NCI-H2227 treated with DMSO at 0.1 percent for 48 hours (cell line): ENCODE measurements at places on chromosomes 3 and 15.
A peak's percentile ranks its signal among the peaks of the same experiment; 100 is the strongest.

DNA sequence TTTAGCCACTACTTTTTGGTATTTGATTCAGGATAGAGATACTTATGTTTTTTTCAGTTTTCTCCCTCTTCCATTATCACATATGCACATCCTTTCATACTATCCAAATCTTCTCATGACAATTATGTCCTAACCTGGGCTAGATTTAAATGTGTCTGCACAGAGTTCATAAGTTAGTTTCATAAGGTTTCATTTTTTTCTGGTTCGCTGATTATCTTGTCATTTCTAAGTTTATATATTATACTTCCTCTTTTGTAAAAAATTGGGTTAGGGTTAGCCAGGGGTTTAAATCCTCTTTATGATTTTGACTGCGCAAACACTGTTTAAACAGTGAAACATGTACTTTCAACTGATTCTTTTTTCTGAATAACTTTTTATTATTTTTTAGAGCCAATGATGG, 148.6 kb downstream of the SST start:
- DNase-seq: no peak

DNA sequence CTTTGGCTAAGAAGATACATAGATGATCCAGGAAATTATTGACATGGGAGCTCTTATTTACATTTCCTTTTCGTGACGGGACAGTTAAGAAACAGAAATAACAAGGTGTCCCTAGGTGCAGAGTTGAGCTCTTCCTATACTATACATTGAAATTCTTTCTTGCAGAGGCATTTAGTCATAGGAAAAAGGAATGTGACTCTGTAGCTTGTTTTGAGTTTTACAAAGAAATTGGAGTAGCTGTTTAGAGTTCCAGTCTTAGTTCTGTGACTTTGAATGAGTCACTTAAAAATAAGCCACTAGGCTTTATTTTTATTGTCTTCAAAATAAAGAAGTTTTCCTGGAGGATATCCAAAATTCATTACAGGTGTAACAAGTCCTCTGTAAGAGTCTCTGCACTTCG, 723.5 kb upstream of the SGO1 start:
- no peak for DNase-seq

DNA sequence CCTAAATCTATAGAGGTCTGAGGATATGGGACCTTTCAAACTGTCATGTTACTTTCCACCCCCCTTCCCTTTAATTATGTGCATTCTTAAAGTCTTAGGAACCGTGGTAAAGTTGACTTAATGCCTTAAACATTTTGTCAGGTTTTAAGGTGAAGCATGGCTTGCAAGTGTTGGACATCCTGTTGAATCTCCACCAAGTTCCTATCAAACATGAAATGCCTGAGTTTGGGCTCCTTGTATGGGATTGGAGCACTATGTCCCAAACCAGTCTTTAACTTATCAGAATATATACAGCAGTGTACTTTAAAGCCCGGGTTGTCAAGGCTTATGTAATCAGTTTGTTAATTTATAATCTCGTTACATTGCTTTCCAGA, 1.1 kb downstream of the SNRK start:
- no peak for DNase-seq

DNA sequence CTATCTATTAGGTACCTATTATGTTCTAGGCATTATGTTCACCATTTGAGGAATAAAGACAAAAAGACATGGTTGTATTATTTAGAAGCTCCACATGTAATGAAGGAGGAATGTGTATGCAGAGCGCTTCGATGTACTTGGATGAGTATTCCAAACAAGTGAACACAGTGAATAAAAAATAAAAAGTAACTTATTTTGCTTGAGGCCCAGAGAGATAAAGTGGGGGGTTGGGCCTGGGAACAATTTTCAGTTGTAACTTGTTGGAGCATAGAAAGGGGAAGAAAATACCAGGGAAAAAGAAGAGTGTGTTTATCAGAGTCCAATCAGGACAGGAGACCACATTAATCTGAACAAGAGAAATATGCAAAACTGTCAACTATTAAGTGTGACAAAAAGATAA, 445.7 kb upstream of the BCHE start:
- DNase-seq: no peak

GRCh38 chr3:36736301-36736700, 28.1 kb downstream of the DCLK3 start:
- no peak for DNase-seq

DNA sequence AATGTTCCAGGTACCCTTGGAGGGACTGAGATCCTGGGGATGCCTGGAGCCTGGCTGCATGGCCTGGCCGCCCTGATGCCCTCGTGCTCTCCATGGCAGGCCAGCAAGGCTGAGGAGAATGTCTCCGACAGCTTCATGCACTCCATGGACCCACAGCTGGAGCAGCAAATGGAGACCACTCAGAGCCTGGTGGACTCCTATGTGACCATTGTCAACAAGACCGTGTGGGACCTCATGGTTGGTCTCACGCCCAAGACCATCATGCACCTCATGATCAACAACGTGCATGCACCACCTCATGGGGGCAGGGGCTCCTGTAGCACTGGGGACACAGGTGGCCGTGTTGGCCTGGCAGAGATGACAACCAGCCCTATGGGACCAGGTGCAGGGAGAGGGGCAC, 19.7 kb downstream of the GOLGA6A start:
- no peak for DNase-seq

DNA sequence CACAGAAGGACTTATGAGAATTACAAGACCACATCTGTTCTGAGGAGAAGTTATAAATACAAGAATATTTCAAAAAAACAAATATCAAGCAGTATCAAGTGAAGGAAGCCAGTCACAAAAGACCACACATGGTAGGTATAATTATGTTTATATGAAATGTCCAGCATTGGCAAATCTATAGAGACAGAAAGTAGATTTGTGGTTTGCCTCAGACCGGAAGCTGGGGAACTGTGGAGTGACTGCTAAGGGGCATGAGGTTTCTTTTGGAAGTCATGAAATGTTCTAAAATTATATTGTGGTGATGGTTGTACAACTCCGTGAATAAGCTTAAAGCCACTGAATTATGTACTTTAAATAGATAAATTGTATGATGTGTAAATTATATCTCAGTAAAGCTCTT, 136.9 kb downstream of the FRMD5 start:
- no peak for DNase-seq

GRCh38 chr3:65537109-65537508, 501.6 kb downstream of the MAGI1 start:
- DNase-seq: no peak

DNA sequence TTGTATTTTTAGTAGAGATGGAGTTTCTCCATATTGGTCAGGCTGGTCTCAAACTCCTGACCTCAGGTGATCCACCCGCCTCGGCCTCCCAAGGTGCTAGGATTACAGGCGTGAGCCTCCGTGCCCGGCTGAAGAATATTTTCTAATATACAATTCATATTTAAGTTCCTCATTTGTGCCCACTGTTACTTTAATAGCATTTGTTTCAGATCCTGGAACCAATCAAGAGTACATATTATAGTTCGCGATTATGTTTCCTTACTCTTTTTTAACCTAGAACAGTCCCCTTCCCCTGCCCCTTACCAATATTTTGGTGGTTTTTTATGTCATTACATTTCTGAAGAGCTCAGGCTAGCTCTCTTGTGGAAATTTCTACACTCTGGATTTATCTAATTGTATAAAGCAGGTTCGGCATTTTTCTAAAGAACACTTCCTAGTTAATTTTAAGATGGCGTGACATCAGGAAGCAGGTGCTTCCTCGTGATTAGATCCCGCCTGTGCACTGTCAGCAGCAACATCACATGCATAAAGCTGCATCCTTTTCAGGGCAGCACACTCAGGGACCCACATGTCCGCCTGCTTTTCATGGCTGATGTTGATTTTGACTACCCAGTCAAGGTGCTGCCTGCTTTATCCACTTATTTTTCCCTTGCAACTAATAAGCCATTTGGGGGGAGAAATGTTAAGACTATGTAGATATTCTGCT, 88.7 kb upstream of the EPHB3 start:
- no peak for DNase-seq

DNA sequence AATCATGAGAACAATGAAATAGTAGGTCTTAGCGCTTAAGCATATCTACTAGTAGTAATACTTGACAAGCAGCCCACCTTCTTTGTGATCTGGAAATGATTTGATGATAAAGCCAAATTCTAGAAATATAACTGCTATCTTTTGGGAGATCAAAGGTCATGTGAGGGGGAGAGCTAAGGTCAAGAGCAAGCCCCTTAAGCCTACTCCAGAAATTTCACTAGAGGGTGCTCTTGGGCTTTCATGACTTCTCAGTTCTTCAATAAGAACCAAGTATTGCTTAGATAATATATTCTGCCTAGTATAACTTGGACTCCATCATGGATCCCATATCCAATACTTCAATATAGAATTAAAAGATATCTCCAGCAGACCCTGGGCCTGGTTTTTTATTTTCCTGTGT, 319.6 kb downstream of the ZBTB20 start:
- DNase-seq: peak; percentile 11

DNA sequence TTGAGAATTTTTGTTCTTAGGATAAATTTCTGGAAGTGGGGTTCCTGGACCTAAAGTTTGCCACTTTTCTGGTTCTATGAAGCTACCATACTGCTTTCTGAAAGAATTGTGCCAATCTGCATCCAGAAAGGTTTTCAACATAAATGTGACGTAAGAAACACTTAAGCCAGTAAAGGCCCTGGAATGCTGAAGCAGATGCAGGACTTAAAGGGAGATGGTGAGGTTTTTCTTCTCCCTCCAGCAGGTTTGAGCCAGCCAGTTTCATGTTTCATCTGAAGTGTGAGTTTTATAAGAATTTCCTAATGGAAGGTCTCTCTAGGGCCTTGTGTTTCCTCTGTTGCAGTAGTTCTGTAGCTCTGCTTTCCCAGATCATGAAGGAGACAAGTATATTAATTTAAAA, 33.1 kb downstream of the ZNF592 start:
- DNase-seq: no peak

- no peak for DNase-seq
Measured at GRCh38 chr3:66075281-66075680, 36.6 kb upstream of the MAGI1 start.

DNA sequence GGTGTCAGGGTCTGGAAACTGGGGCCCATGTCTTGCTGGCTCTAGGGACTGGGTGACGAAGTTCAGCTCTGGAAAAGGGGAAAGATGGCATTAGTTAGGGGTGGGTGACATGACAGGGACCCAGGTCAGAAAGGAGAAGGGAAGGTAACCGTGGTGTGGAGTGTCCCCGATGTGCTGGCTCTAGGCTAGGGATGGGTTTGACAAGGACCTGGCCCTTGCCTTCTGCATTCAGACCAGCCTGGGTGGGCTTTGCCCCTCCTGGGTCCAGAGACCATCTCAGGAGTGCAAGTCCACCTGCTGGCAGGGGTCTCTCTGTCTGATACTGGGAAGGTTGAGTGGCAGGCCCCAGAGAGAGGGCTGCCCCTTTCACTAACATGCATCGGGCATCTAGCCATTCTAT, 28.7 kb upstream of the ATP2B2 start:
- no peak for DNase-seq

- no peak for DNase-seq
Measured at GRCh38 chr3:180306155-180306554, 269.4 kb upstream of the PEX5L start.

DNA sequence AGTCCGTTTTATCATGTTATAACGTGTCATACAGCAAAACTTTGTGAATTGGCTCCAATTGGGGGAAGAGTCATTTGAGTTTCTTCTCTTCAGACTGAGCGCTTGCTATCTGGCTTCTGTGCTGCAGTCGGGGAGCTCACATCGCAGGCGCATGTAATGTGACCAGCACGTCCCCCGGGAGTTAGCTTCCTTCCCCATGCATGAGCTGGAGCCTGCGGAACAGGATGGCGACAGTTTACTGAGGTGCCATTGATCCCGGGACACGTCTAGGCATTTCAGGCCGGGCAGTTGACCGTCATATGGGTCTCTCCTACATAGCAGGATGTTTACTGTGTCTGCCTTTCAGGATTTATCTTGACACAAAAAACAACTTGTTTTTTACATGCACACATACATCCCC, 44.8 kb downstream of the CMTM8 start:
- no peak for DNase-seq

DNA sequence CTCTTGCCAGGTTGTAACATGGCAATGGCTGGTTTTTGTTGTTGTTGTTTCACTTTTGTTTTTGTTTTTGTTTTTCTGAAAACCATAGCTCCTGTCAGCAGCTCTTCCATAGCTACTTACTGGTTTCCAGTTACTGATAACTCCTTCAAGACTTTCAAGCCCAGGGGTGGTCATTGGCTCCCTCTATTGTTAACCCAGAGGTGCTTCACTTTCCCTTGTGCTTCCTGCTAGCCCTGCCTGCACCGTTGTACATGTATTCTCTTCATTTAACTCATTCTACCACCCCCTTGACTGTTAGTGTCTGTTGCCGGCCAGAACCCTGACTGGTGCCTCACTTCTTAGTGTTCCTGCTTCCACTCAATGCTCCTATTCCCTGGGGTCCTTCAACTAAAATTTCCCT, 4.2 kb upstream of the TRAT1 start:
- no peak for DNase-seq

DNA sequence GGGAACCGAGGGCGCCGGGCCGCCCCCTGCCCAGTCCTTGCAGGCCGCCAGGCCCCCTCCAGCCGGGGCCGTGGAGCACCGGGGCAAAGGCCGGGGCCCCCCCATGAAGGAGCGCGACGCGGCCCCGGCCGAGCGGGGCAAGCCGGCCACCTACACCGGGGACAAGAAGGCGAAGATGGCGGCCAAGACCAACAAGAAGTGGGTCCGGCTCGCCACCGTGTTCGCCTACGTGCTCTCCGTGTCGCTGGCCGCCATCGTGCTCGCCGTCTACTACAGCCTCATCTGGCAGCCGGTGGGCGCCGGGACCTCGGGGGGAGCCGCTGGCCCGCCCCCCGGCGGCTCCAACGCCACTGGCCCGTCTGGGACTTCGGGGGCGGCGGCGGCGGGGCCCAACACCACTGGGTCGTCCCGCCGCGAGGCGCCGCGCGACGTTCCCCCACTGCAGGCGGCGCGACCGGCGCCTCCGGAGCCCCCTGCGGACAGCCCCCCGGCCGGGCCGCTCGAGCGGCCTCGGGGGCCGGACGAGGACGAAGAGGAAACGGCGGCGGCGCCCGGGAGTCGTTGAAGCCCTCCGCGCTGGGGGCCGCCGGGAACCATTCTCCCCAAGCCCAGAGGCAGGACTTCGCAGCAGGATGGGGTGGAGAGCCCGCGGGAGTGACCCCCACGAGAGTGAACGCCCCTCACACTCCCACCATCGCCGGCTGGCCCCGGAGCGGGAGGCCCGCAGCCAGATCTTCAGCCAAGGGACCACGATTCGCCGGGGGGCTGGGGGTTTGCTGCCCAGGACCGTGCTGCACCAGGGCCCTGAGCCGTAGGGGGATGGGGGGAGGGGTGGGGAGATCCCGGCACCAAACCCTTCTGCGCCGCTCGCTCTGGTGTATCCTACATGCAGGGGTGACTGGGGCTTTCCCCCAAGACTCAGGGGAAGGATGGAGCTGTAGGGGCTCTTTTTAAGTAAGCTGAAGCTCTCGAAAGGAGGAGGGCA, 753 bp downstream of the INAFM2 start:
- DNase-seq: no peak
